ENCODE measurements at places on chromosomes 3 and 15.

GRCh38 chr3:53846134-53846850 is at the start of the genes CHDH and IL17RB:
Gene CHDH, minus strand, starts transcription at chr3:53846419. Its CDS starts 22,411 bp downstream, at chr3:53824008.
Gene IL17RB, plus strand, starts transcription at chr3:53846568. Its CDS starts 21 bp downstream, at chr3:53846589.
- no peak for DNase-seq

DNA sequence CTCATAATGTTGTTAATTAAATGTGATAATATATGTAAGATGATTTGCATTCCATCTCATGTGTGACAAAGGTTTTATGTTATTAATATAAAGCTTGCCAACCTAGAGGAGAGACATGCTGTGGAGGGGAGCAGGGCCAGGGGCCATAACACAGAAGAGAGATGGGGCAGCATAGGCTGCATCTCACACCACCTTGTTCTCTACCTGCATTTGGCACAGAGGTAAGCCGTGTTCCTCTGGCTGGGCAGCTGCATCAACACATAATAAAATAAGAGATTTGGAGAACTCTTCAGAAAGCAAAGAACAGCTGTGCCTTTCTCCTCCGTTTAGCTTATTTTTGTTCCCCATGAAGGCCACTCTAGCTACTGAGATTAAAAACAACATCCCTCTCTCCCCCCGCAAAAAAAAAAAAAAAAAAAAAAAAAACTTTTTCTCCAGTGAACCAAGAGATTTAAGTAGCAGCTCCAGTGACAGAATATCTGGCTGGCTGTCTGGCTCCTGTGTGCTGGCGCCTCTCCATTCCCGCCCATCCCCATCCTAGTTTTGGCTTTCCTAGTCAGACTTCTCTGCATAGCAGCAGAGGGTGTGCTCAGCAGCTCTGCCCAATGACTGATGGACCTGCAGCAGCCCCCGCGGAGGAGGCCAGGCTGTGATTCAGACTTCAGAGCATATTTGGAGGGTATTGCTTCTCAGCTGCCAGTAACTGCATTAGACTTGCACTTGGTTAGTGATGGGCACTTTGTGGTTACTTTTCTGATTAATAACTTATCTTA is 52.2 kb upstream of the STXBP5L start:
- DNase-seq: no peak

DNA sequence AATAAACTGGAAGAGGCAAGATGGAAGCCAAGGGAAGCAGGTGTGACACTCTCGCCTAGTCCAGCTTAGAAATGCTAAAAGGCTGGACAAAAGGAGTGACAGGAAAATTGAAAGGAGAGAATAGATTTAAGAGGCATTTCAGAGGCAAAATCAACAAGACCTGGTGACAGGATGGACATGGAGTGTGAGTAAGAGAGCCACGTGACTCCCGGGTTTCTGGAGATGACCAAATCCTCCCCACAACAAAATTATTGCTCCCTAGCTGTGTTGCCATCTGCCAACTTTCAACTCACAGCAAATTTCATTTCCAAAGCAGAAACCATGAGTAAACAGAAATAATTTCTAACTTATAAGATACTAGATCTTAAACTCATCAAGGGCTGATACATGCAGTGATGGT is 52.6 kb downstream of the MTHFS start:
- no peak for DNase-seq

DNA sequence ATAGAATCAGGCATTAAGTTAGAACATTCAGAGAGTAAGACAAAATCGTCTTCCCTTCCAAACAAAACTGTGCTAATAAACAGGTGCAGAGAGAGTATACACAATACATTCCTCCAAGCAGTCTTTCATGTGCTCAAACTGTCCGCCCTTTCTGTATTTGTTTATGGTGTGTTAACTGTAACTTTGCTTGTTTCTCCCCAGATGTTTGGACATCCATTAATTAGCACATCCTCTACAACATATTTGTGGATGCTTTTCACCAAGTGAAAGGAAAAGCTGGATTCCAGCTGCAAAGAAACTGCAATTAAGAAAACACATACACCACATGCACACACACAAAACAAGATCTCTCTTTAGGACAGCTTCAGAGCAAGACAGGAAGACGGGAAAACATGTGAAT is 912.6 kb downstream of the NTRK3 start:
- no peak for DNase-seq

DNA sequence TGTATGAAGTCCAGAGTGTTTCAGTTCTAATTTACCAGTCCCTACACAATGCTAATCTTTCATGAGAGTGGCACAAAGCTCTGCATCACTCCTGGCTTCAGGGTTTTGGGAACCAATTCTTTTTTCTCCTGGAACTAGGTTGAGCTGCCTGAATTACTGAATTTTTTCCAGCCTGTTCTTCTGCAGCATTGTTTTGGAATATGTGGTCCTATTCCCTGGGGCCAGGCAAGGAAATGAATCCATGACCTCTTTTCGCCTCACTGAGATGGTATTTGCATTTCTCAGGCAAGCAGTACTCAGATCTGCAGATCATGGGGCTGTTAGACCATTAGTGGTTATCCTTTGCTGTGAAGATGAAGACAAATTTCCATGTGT is 25.6 kb upstream of the GPR171 start:
- no peak for DNase-seq

DNA sequence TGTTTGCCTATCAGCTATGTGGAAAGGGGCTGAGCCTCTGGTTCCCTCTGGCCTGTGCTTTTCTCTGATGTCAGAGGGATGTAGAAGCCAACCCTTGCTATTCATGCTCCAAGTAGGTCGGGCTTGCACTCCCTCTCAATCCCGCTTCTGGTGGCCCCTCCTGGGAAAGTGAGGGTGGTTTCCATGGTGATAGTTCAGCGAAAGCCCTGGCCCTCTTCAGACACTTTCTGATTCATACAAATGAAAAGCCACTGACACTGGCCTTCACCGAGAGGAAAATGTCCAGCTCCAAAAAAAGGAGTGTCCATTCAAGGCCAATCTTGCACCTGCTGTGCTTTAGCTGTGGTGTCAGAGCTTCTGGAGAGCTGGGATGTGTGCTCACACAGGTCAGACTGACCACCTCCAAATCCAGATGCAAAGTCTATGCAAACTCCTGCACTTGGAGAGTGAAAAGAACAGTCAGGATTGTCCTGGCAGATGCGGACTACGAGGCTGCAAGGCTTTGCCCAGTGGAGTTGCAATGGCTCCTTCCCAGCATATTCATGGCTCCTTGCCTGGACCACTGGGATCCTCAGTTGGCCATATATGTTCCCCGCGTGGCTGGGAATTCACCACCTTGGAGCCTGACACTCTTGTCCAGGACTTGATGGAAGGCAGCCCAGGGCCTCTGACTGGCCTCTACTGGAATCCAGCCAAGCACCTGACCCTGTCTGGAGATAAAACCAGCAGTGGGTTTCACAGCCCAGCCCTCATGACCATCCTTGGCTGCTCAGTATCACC is 96.6 kb downstream of the CEMIP start:
- no peak for DNase-seq

DNA sequence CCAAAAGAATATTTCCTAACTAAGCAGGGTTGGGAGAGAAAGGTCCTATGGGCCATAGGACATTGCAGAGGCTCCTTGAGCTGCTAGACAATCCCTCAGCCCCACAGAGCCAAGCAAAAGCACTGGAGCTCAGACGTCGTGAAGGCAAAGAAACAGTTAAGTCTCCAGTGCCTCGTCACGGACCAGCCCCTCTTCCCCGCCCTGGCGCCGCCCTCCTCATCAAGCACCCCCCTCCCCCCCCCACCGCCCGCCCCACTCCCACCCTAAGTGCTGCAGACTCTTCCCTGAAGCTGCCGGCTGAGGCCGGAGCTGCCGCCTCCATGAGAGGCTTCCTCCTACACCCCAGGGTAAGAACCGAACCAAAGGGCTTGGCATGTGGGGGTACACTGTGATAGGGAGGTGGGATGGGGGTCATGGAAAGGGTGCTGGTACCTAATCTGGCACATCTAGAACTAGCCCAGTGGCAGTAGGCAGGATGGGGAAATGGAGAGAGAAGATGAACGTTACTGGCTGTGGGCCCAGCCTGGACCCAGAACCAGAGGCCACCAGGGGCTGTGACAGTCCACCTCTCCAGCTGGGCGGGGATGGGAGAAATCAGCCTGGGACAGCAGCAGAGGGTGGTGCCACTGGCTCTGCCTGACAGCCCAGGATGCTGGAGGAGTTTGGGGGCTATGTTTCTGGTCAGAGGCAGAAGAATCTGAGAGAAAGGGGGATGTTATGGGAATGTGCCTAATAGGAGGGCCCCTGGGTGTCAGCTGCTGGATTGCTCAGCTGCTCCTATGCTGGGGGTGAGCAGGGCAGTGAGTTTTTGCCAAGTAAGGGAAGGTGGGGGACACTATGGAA is at the start of gene MAP1A:
Gene MAP1A, plus strand, starts transcription at position 255 of the 843 bp plus-strand sequence. CDS start 3,866 bp downstream, outside the sequence.
- no peak for DNase-seq
